ENCODE measurements at places on chromosomes 7 and 10. TPM values are rescaled to one million over a fixed set of nuclear protein-coding genes. Genes with fewer than 3 reads are reported as not detected.

DNA sequence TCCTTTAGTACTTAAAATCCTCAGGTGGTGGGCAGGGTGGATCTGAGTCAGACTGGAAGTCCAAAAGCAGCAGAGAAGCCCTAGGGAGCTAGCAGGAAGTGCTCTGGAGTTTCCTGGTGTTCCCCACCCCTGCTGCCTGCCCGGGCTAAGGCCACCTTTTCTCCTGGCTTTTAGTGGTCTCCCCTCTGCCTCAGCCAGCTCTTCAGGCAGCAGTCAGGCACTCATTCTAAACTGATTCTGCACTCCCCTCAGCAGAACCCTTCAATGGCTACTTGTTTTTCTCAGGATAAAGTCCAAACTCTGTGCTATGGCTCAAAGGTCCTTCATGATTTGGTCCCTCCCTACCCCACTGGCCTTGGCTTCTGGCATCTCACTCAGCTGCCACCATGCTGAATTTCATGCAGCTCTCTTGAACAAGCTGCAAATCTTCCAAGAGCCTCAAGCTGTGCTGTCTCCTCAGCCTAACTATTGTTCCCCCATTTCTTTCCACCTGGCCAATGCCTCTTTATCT lies 28.9 kb upstream of the DNMBP start:
- no peaks in the 10 kb centered on the region for H3K4me1 ChIP-seq
- no peaks in the 10 kb centered on the region for H3K27me3 ChIP-seq
- peak overlapping the region; percentile 87 for H3K27ac ChIP-seq

- no peaks in the 10 kb centered on the region for H3K4me1 ChIP-seq
- no peak for DNase-seq
- no peaks in the 10 kb centered on the region for H3K36me3 ChIP-seq
- no peaks in the 10 kb centered on the region for H3K27me3 ChIP-seq
- H3K4me3 ChIP-seq, result no peak overlapping the region
Observed at GRCh38 chr10:132010483-132010882, 28.8 kb upstream of the BNIP3 start.

Gene PLAU
- total RNA-seq, result 2.4 TPM

DNA sequence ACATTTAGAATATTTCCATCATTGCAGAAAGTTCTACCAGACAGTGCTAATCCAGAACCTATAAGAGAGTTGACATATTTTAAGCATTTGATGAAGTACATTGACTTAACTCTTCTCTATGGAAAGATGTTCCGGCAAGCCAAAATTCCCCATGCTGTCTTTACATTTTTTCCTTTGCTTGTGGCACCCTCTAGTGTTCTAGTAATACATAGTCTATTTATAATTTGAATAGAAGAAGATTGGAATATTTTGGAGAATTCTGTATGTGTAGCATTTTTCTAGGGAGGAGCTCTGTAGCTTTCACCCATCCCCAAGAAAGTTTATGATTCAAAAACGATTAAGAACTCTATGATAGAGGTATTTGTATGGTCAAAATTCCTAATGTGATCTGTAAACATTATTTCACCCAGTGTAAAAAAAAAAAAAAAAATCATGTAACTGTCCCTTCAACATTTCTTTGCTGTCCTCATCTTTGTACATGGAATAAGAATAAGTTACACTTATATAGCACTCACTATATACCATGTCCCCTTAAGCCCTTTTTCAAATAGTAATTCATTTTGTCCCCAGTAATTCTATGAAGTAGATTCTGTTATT lies 33.2 kb downstream of the NRF1 start:
- no peak for DNase-seq
- H3K4me1 ChIP-seq, result no peaks in the 10 kb centered on the region
- no peak overlapping the region for H3K27ac ChIP-seq
- no peak overlapping the region for H3K4me3 ChIP-seq
- no peaks in the 10 kb centered on the region for H3K36me3 ChIP-seq

Gene PIP
- total RNA-seq, result not detected

- H3K36me3 ChIP-seq, result no peaks in the 10 kb centered on the region
- peak overlapping the region; percentile 40 for H3K27ac ChIP-seq
- no peaks in the 10 kb centered on the region for H3K4me1 ChIP-seq
- DNase-seq, result peak; percentile 30
- H3K4me3 ChIP-seq, result no peak overlapping the region
Observed at GRCh38 chr10:128009372-128010126, 102.6 kb downstream of the PTPRE start.

DNA sequence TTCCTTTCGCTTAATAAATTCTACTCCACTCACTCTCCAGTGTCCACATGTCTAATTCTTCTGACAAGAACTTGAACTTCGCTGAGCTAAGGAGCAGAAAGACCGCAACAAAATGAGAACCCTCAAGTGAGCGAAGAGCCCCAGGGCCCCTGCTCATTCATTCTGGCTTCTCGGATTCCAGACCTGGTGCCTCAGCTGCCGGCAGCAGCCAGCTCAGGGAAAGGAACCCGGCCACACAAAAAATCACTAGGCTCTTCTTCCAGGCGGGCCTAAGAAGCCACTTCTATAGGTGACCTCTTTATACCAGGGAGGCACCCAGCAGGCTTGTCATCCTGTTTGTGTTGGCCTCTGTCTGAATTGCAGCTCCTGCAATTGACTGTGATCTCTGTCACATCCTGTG lies 33.3 kb downstream of the OTUD1 start:
- H3K4me3 ChIP-seq, result no peak overlapping the region
- no peak overlapping the region for H3K27ac ChIP-seq
- H3K4me1 ChIP-seq, result no peaks in the 10 kb centered on the region
- no peaks in the 10 kb centered on the region for H3K27me3 ChIP-seq
- no peaks in the 10 kb centered on the region for H3K36me3 ChIP-seq

DNA sequence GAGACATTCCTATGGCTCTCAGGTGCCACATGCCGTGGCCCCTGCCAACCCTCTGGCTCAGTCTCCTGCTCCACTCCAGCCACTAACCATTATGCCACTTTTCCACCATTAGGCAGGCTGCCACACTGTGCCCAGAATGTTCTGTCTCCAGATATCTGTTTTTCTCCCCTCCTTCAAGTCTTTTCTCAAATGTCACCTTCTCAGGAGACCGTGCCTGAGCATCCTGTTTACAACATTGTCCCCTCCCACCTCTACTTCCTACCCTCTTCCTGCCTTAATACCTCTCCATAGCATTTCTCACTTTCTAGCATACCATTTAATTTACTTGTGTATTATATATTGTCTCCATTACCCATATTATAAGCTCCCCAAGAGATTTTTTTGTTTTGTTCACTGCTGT lies 162.5 kb upstream of the LYZL2 start:
- H3K36me3 ChIP-seq, result no peaks in the 10 kb centered on the region
- H3K27me3 ChIP-seq, result no peaks in the 10 kb centered on the region
- no peak overlapping the region for H3K27ac ChIP-seq
- DNase-seq, result no peak
- H3K4me1 ChIP-seq, result no peaks in the 10 kb centered on the region
- no peak overlapping the region for H3K4me3 ChIP-seq

DNA sequence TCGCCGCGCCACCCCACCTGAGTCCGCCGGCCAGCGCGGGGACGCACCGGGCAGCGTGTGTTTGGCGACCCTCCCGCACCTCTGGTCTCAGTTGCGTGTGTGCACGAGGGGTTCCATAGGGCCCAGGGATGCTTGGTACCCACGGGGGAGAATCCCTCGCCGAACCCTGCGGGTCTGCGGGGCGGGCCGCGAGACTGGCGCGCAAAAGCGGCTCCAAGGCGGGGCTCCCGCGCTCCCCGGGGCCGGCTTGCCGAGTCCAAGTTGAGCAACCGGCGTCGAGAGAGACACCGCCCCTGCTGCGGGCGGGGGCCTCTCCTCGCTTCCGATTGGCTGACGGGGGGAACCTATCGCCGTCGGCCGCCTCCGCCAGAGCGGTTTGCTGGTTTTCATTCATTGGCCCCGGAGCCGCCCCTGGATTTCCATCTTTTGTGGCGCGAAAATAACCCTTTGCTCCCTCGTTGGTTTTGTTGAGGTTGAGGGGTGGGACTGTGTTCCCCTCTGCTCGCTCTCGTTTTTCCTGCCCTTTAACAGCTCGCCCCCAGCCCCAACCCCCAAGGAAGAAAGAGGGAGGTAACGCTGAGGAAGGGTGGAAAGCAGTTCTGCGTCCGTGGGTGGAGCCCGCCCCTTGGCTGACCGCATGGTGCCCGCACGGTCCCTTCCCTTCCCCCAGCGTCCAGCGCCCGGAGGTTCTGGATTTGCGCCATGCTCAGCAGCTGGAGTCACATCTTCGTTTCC lies 4.0 kb upstream of the IGF2BP3 start:
- peaks cover 41% of the 10 kb centered on the region for H3K4me1 ChIP-seq
- peak; percentile 83 for DNase-seq
- peaks cover 83% of the 10 kb centered on the region for H3K27me3 ChIP-seq
- H3K27ac ChIP-seq, result no peak overlapping the region
- H3K36me3 ChIP-seq, result no peaks in the 10 kb centered on the region
- peak overlapping the region; percentile 52 for H3K4me3 ChIP-seq

GRCh38 chr10:19874791-19875190 lies 58.6 kb downstream of the PLXDC2 start:
- no peaks in the 10 kb centered on the region for H3K27me3 ChIP-seq
- H3K27ac ChIP-seq, result no peak overlapping the region
- no peak for DNase-seq

DNA sequence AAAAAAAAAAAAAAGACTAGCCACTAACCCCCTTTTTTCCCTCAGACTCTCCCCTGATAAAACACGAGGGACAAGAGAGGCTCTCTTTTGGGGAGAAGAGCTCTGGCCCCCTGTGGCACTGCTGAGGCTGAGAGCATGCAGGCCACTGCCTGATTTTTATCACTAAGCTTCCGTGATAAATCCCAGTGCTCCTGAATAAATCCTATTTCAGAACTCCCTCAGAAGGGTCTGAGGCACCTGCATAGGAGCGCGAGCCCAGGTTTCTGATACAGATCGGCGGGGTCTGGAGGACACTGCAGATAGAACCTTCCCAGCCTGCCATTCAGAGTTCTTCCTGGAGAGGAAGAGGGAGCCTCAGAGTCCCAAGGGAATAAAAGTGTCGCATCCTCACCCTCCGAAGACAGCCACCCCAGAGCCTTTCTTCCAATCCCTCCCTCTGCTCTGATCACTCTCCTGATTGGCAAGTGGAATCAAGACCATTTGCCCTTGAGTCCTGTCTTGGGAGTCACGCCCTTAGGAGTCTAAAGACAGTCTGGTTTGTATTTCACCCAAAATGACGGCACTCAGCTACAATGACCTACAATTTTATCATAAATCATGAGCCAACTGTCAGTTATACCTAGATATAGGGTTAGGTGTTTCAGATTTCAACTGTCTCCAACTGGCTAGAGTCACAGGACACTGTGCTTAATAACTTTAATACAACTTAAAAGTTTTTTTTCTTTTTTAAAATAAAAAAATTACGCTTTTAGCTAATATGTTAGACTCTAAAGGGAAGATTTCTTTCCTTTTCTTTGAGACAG lies 153.5 kb downstream of the RNF216 start:
- H3K4me3 ChIP-seq, result no peak overlapping the region
- no peak overlapping the region for H3K27ac ChIP-seq
- H3K36me3 ChIP-seq, result no peaks in the 10 kb centered on the region
- H3K4me1 ChIP-seq, result no peaks in the 10 kb centered on the region

- no peaks in the 10 kb centered on the region for H3K27me3 ChIP-seq
- DNase-seq, result peak; percentile 78
- H3K4me1 ChIP-seq, result peaks cover 17% of the 10 kb centered on the region
- H3K27ac ChIP-seq, result peak overlapping the region; percentile 88
- no peaks in the 10 kb centered on the region for H3K36me3 ChIP-seq
- peak overlapping the region; percentile 5 for H3K4me3 ChIP-seq
Observed at GRCh38 chr10:45420453-45421192, 46.6 kb downstream of the ALOX5 start.

Gene TDRD1
- not detected for total RNA-seq

DNA sequence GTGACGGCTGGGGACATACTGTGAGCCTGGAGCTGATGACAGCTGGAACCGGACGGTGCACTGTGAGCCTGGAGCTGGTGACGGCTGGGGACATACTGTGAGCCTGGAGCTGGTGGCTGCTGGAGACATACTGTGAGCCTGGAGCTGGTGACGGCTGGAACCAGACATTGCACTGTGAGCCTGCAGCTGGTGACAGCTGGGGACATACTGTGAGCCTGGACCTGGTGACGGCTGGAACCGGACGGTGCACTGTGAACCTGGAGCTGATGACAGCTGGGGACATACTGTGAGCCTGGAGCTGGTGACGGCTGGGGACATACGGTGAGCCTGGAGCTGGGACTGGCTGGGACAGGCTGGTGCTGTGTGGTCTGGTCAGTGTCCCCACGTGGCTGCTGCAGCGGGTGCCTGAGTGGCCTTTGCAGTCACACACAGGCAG lies 47.9 kb downstream of the PTPRN2 start:
- no peaks in the 10 kb centered on the region for H3K27me3 ChIP-seq
- H3K36me3 ChIP-seq, result no peaks in the 10 kb centered on the region
- no peak overlapping the region for H3K27ac ChIP-seq
- no peaks in the 10 kb centered on the region for H3K4me1 ChIP-seq

DNA sequence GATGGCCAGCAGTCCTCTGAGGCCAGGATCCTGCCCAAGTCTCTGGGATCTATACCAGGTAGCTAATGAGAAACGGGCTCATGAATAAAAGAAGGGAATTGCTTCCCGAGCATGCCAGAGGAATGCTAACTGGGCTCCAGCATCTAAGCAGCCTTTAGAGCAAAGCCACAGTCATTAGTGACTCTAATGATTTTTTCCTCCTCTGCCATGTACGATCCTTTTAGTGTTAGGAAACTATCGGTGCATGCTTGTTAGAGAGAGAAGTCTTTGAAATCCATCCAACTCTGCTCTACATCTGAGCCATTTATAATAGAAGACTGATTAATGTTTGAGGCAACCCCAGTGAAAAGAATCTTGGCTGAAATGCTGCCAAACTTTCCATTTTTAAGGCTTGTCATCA lies 124.9 kb upstream of the TCERG1L start:
- H3K27me3 ChIP-seq, result no peaks in the 10 kb centered on the region
- no peak overlapping the region for H3K27ac ChIP-seq
- no peak for DNase-seq
- H3K36me3 ChIP-seq, result no peaks in the 10 kb centered on the region
- no peaks in the 10 kb centered on the region for H3K4me1 ChIP-seq

GRCh38 chr7:48148311-48148710 lies 22.9 kb upstream of the ABCA13 start:
- H3K4me3 ChIP-seq, result no peak overlapping the region
- peak overlapping the region; percentile 68 for H3K27ac ChIP-seq
- no peak for DNase-seq
- no peaks in the 10 kb centered on the region for H3K36me3 ChIP-seq

GRCh38 chr7:111264111-111264868 lies 173.4 kb downstream of the LRRN3 start:
- no peaks in the 10 kb centered on the region for H3K27me3 ChIP-seq
- no peaks in the 10 kb centered on the region for H3K4me1 ChIP-seq
- no peaks in the 10 kb centered on the region for H3K36me3 ChIP-seq
- no peak for DNase-seq
